ENCODE measurements at places on chromosomes 1 and 21. TPM values are rescaled to one million over a fixed set of nuclear protein-coding genes. Genes with fewer than 3 reads are reported as not detected.

GJC2 gene
- total RNA-seq: 0.57 TPM

IL22RA1 gene
- not detected for total RNA-seq

S100A11 gene
- 68.5 TPM for total RNA-seq

S100B gene
- 0.99 TPM for total RNA-seq

KIAA0319L gene
- 35.7 TPM for total RNA-seq

CENPL gene
- total RNA-seq: 5.0 TPM

FCRL6 gene
- total RNA-seq: not detected

ZNF648 gene
- not detected for total RNA-seq

RAB42 gene
- total RNA-seq: 1.3 TPM

ATAD3C gene
- 0.55 TPM for total RNA-seq

MNDA gene
- 1.8 TPM for total RNA-seq

RGSL1 gene
- not detected for total RNA-seq

GBP6 gene
- not detected for total RNA-seq

EXO1 gene
- total RNA-seq: not detected

HES5 gene
- total RNA-seq: 0.77 TPM

HIVEP3 gene
- 2.1 TPM for total RNA-seq

DNA sequence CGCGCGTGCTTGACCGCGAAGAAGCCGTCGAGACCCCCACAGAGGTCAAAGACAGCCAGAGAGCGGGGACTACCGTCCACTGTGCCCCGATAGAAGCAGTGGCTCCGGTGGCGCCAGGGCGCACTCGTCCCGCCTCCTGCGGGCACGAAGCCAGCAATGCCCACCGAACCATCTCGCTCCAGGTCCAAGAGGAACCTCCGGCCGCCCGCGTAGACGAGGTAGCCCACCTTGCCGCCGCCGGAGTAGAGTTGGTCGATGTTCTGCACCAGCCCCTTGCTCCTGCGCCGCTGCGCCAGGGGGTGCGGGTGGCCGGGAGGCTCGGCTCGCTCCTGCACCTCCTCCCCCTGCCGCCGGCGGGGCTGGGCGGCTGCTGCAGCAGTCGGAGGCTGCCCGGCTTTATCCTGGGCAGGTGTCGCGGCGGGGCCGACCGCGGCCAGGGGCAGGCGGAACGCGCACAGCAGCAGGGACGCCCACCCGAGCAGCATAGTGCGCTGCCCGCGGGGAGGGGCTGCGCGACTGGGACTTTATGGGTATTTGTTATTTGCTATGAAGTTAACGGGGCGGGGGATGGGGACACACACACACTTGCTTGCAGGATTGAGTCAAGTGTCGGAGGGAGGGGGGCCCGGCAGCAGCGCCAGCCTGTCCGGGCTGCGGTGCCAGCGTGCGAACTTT lies 844 bp downstream of the ADAMTS5 start:
- H3K27me3 ChIP-seq: no peaks in the 10 kb centered on the region
- no peaks in the 10 kb centered on the region for H3K36me3 ChIP-seq
- peak overlapping the region; percentile 64 for H3K27ac ChIP-seq
- no peaks in the 10 kb centered on the region for H3K4me1 ChIP-seq
- H3K4me3 ChIP-seq: peak overlapping the region; percentile 74

DNA sequence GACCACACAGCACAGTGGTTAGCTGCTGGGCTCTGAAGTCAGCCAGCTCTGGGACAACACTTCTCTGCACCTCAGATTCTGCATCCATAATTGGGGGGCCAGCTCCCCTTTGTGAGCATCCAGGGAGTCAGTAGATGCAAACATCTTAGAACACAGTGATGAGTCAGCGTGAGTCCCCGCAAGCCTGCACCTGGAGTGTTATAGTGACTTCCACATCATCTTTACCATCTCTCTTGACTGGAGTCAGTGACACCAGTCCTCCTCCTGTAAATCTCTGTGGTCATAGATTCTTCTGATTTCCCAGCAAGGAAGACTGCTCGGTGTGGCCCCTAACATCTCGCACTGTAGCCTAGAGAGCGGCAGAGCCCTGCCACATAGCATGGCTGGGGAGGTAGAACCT lies 13.9 kb upstream of the EDN2 start:
- no peaks in the 10 kb centered on the region for H3K27me3 ChIP-seq
- H3K4me1 ChIP-seq: peaks cover 61% of the 10 kb centered on the region
- DNase-seq: no peak
- no peak overlapping the region for H3K4me3 ChIP-seq
- peak overlapping the region; percentile 93 for H3K27ac ChIP-seq

GRCh38 chr1:226061841-226062557 lies 517 bp upstream of the H3-3A start:
- peak overlapping the region; percentile 95 for H3K4me3 ChIP-seq
- peak; percentile 85 for DNase-seq
- H3K36me3 ChIP-seq: no peaks in the 10 kb centered on the region

GRCh38 chr1:77063118-77063517 lies 156.1 kb downstream of the PIGK start:
- no peak overlapping the region for H3K4me3 ChIP-seq
- DNase-seq: no peak
- H3K36me3 ChIP-seq: no peaks in the 10 kb centered on the region
- H3K27ac ChIP-seq: no peak overlapping the region

DNA sequence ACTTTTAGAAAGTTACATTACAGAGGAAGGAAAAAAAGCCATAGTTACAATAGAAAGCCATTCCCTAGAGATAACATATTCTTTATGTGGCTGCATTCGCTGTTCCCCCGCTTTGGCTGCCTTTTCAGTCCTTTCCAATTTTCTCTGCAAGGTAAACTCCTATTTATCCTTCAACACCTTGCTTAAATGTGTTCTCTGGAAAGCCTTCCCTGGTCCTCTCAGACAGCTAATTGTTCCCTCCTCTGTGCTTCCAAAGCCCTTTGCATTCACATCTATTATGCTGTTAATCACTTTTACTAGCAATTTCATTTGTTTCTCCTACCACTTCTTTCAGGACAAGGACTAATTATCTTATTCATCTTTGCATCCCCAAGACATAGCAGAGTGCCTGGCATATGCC lies 1.6 kb downstream of the PHC2 start:
- H3K4me3 ChIP-seq: peak overlapping the region; percentile 91
- peak overlapping the region; percentile 89 for H3K27ac ChIP-seq
- H3K4me1 ChIP-seq: peaks cover 33% of the 10 kb centered on the region
- H3K36me3 ChIP-seq: peaks cover 6% of the 10 kb centered on the region

- H3K27ac ChIP-seq: no peak overlapping the region
- no peaks in the 10 kb centered on the region for H3K36me3 ChIP-seq
- H3K4me3 ChIP-seq: no peak overlapping the region
- H3K27me3 ChIP-seq: peaks cover 11% of the 10 kb centered on the region
- no peaks in the 10 kb centered on the region for H3K4me1 ChIP-seq
Measured at GRCh38 chr1:46445773-46446256, 43.8 kb upstream of the DMBX1 start.

DNA sequence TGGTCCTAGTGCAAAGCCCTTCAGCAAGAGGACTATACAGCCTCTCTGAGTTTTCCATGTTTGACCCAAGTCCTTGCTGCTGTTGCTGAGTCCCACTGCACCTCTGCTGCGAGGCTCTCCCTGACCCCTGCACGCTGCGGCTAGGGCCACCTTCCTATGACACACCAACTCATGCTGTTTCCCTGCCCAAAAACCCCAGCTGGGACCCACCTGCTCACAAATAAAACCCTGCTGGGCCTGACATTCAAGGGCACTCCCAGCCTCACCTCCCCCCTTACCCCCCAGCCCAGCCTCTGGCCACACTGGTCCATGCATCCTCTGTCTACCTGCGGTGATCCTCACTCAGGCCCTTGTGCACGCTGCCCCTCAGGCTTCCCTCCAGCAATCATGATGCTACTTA lies 12.3 kb upstream of the ASCL5 start:
- DNase-seq: no peak
- no peak overlapping the region for H3K4me3 ChIP-seq
- no peaks in the 10 kb centered on the region for H3K27me3 ChIP-seq

DNA sequence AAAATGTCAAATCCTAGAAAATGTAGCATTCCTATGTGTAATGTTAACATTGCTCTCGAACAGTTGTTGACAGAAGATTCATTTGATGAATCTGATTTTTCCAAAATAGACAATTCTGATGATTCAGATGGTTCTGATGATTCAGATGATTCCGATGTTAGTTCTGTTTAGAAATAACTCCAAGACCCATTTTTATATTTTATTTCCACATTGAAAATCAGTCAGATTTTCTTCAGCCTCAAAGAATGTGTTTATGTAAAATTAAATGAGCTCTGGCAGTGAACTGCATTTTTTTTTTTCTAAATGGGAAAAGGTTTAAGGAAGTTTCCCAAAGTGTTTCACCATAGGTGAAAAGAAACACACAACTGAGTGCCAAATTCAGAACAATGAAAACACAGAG lies 136.5 kb downstream of the TSEN15 start:
- H3K27me3 ChIP-seq: no peaks in the 10 kb centered on the region
- H3K27ac ChIP-seq: no peak overlapping the region
- H3K4me3 ChIP-seq: no peak overlapping the region

DNA sequence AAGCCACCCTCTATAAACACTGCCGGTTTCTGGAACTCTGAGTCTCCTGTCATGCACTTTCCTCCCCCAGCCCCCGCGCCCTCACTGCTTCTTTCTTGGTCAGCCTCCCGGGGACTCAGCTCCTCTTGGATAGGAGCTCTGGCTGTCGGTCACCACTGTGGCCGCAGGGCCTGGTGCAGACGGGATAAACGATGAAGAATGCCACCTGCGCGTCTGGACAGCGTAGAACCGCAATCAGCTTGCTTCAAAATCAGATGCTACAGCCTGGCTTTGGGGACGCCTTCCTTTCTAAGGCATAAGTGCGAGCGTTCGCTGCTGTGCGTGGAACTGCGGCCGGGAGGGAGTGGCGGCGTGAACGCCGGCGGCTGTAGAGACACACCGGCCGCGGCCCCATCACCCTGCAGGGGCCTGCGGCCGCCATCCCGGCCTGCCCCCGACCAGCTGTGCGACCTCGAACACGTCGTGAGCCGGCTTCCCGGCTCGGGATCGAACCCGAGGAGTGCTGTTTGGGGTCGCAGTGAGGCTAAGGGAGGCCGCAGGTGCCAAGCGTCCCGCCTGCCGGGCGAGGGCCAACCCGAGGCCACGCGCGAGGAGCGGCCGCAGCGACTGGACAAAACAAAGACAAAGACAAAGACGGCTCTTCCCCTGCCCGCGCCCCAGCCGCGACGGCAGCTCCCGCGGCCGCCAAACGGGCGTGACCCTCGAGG lies 688 bp downstream of the PTTG1IP start:
- H3K4me1 ChIP-seq: peaks cover 56% of the 10 kb centered on the region
- no peaks in the 10 kb centered on the region for H3K27me3 ChIP-seq
- peak; percentile 73 for DNase-seq
- H3K27ac ChIP-seq: peak overlapping the region; percentile 97
- H3K36me3 ChIP-seq: no peaks in the 10 kb centered on the region

DNA sequence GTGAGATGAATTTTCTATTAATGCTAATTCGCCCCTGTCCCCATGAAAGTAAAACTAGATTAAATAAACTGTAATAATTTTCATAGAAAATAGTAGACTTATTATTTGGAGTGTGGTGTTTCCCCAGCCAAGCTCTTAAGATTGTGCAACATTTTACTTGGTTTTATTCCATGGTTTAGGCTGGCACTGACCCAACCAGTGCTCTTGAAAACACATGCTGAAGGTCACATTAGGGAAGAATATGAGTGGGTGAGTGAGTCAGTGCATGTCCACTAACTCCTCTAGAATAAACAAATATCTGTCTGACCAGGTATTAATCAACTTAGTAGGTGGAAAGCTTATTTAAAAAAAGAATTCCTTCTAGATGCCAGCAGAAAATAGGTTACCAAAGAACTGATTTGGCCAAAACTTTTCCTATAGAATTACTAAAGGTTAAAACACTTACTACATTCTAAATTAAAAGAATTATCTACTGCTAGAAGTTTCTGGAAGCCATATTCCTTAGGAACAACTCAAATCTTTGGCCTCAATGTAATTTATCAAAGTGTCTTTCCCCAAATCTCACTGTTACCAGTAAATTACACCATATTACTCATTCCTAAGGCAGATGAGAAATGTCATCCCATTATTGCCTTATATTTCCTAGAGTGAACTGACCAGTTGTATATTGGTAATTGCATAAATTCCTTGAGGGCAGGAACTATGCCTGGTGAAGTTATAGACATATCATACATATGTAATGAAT lies 89.7 kb upstream of the RGS1 start:
- H3K27me3 ChIP-seq: no peaks in the 10 kb centered on the region
- H3K4me3 ChIP-seq: no peak overlapping the region
- H3K36me3 ChIP-seq: no peaks in the 10 kb centered on the region
- DNase-seq: no peak

DNA sequence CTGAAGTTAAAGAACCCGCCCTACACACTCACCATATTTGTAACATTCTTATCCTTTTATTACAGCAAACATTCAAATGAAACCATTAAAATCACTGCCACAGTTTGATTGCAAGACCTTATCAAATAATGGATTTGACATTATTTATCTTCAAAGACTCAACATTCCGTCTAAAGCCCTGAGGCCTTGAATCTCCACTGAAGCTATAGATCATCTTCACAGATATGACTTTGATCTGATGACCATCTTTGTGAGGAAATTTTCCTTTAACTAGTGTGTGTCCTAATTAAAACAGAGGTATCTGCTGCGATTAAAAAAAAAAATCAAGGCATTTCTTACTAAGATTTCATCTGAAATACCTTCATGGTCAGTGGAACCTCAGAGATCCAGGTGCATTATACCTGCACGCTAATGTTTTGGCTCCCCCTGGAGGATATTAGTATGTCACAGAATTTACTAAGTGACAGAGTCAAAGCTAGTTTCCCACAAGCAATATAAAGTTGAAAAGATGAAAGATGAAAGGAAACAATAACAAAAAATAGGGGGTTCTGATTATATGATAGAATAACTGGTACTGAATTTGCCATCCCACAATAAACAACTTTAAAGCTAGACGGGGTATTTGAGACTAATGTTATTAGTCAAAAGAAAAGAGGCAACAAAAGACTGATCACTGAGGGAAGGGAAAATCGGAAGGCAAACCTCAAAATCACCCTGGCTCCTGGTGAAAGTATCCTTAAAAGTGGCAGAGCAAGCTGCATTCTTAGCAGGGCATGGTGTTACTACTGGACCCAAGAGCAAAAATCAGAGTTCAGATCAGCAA lies 923.4 kb downstream of the NCAM2 start:
- no peak overlapping the region for H3K27ac ChIP-seq
- H3K27me3 ChIP-seq: no peaks in the 10 kb centered on the region
- no peaks in the 10 kb centered on the region for H3K4me1 ChIP-seq
- no peaks in the 10 kb centered on the region for H3K36me3 ChIP-seq
- H3K4me3 ChIP-seq: no peak overlapping the region

DNA sequence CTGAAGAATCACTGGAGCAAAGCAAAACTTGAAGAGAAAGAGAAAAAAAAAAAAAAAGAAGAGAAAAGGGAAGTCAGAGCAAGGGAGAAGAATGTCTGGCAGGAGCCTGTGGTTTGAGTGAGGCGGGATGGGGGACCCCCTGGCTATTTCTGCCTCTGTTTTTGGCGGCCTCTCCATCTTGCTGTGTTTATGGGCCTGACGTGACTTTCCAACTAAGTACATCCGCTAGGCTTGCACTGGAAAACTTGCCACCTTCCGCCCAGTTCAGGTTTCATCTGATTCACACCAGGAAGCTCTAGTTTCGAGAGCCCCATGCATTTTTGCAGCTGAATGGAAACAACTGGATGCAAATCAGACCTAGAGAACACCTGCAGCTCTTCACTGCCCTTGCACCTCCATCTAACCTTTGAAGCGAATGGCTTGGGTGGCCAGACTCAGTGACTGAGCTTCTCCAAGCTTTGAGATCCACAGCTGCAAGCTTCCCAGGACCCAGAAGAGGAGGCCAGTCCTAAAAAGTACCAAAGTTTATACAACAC lies 28.0 kb downstream of the TBX15 start:
- peaks cover 63% of the 10 kb centered on the region for H3K4me1 ChIP-seq
- H3K4me3 ChIP-seq: no peak overlapping the region
- no peaks in the 10 kb centered on the region for H3K36me3 ChIP-seq
- H3K27me3 ChIP-seq: no peaks in the 10 kb centered on the region

Data from psoas muscle (tissue), 8 donors.